ENCODE measurements at places on chromosomes 5 and 9.

- no peak for DNase-seq
Observed at GRCh38 chr9:28970241-28970654, 1397.0 kb upstream of the C9orf72 start.

DNA sequence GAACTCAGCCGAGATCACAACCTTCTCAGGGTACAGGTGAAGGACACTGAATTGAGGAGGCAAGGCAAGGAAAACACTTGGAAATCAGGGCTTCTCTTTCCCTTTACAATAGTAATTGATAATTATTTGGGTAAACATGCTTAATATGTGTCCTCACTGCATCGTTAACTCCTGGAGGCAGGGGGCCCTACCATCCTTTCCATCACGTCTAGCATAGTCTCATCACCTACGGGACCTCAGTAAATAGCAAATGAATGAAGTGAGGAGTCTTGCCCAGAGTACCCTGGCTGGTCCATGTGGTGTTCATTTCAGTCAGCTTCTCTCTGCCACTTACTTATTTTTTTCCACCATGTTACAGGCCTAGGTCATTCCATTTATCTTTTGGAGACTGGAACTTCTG, 2.3 kb downstream of the F2RL1 start:
- DNase-seq = no peak

DNA sequence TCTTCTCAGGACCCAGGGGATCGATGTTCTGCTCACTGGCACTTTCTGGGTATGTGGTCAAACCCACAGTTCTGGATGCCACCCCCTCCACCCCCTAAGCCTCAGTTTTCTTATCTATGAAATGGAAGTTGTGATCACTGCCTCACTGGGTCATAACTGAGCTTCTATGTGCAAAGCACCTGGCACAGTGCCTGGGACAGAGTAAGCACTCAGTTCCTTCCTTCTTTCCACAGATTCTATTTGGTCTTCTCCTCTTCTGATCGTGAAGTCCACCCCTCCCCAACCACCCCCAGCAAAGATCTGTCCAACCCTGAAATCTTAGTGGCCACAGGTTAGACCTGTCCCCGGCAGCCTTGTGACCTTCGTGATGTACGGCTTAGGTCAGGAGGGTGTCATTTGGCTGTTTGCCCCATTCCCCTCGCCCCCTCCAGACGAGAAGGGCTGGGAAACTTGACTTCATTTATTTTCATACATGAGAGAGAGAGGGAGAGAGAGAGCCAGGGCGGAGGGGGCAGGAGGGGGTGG, 181.4 kb downstream of the FGF18 start:
- no peak for DNase-seq

GRCh38 chr9:6355728-6356127, 27.6 kb downstream of the TPD52L3 start:
- no peak for DNase-seq

DNA sequence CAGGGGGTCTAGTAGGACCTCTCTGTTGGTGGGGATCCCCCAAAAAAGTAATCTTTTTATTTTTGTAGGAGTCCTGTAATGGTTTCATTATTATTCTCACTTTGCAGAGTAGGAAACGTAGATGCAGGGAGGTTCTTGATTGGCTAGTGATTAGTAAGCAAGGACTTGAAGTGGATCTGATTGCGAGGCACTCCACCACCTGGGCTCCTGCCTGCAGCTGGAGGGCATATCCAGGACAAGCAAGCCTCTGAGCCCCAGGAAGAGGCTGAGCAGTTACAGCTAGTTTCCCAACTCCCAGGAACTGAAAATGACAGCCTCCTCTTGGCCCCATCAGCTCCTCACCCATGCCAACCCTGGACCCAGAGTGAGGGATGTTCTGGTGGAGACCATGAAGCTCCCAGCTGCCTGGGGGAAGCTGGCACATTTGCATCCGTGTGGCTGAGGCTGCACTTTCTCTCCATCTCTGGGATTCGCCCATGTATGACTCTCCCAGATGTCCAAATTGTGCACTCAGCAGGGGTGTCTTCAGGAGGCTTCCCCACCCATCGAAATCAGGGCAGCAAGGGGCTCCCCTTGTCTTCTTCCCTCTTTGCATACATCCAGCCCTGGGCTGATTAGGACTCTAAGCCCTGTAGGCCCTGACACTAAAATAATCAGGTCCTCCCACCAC, 10.2 kb downstream of the KCNIP1 start:
- DNase-seq = no peak

- DNase-seq = no peak
Observed at GRCh38 chr5:93599001-93599379, 16.0 kb downstream of the NR2F1 start.

DNA sequence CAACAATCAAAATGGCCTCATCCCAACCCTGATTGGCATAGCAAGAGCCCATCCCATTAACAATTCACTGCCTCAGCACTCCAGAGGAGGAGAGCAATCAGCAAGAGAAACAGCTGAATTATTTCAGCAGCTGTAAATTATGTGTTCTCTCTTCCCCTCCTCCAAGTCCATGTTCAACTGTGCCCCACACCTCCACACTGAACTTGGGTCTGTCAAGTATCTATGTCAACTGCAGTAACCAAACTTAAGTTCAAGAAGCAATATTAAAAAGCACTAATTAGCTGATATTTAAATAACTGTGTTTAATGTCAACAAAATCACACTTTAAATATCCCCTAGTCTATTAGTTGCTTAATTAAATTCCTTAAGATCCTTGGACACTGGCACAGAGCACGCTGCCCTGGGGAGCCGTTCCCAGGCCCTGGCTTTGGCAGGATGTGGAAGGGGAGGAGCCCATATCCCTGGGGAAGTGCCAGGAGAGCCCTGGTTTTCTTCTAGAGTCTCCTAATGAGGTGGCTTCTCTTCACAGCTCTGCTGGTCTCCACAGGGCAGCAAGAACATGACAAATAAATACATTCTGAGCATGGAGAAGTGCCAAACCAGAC, 50.6 kb downstream of the SIL1 start:
- no peak for DNase-seq

- DNase-seq = no peak
Observed at GRCh38 chr9:78786794-78787193, 489.9 kb downstream of the PSAT1 start.

GRCh38 chr5:107979291-107979690, 308.6 kb upstream of the EFNA5 start:
- peak; percentile 34 for DNase-seq

GRCh38 chr5:93894601-93895354, 153.4 kb upstream of the POU5F2 start:
- DNase-seq = no peak

GRCh38 chr9:118563677-118564076, 805.6 kb downstream of the BRINP1 start:
- no peak for DNase-seq

- DNase-seq = no peak
Observed at GRCh38 chr5:179308563-179309382, 36.5 kb downstream of the ADAMTS2 start.

- DNase-seq = peak; percentile 46
Observed at GRCh38 chr5:172380987-172381643, 73.2 kb downstream of the SH3PXD2B start.

DNA sequence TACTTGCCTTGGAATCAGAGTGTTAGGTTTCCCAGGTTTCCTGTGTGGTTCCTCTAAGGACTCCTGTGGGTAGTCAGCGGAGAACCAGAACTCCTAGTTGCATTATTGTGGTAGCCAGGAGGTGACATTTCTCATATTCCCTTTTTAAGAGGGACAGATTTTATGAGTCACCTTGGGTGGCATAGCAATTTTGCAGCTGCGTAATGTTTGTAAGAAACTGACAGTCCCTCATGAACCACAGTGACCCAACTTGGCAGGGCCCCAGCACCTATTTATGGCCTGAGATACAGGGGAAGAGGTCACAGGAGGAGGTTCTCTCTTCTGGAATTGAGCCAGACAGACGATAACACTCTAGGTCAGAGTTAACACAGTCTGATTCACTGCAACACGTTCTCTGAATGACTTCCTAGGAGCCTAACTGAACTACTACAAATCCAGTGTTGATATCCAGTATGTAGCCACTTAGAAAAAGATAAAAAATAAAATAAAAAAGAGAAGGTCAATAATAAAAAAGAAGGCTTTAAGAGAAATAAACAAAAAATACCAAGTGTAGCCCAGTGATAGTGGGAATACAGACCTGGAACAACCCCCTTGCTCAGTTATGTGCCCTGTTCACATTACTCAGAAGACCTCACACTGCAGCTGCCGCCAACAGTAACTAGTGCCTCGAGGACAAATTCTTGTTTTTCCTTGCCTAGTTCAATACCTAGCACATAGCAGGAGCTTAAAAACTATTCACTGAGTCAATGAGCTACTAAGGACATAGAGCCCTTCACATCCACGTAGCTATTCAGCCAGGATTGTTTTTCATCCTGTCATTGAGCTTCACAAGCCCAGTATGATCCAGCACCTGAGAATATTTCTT, 50.7 kb upstream of the VLDLR start:
- peak; percentile 85 for DNase-seq

DNA sequence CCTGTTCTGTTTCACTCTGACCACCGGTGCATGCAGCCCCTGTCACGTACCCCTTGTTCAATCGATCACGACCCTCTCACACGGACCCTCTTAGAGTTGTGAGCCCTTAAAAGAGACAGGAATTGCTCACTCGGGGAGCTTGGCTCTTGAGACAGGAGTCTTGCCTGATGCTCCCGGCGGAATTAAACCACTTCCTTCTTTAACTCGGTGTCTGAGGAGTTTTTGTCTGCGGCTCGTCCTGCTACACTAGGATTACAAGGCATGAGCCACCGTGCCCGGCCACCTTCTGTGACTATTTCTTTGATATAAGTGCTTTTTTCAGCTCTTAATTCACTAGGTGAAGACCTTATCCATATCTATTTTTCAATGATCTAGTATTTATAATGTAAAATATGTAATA, 167.5 kb downstream of the TTC39B start:
- no peak for DNase-seq

- DNase-seq = no peak
Observed at GRCh38 chr9:3215658-3216057, 310.1 kb downstream of the RFX3 start.

GRCh38 chr9:131892162-131892707, 152.4 kb upstream of the RAPGEF1 start:
- DNase-seq = no peak

- DNase-seq = peak; percentile 23
Observed at GRCh38 chr9:105901514-105902109, 207.3 kb downstream of the TMEM38B start.

- DNase-seq = no peak
Observed at GRCh38 chr9:110241260-110241857, 14.9 kb downstream of the TXN start.

- no peak for DNase-seq
Observed at GRCh38 chr9:113317777-113318176, 14.6 kb upstream of the RNF183 start.

- no peak for DNase-seq
Observed at GRCh38 chr5:32231241-32231640, 57.1 kb upstream of the GOLPH3 start.

GRCh38 chr5:96721351-96721977, 59.3 kb downstream of the CAST start:
- no peak for DNase-seq

DNA sequence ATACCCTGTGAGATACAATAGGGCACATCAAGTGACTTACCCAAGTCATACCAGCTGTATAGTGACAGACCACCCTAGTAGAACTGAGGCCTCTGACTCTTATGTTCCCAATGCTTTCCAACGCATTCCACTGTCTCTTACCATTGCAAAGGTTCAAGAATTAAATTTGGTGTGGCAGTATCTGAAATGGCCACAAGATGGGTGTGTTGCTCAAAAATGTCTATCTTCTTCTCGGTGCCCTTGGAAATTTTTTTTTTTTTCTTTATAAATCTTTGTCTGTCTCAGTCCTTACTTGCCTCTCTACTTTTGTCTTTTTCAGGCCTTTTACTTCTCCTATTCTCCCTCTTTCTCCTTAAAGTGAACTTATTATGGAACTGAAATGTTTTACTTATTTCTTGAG, 48.4 kb downstream of the GPR21 start:
- peak; percentile 16 for DNase-seq

DNA sequence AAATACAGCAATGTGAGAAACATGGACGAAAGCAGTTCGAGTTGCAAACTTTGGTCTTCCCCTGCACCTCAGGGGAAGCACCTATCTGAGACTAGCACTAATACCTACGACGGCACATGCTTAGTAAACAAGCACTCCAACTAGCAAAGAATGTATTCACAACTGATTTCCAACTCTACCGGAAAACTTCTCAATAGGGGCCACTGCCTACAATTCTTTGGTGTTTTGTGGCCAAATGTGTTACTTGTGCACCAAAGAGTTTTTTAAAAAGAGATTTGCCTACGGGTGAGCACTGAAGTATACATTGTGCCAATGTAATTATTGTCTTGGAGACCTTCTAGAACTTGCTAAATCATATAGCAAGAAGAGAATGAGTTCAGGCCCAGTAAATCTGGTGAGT, 12.2 kb downstream of the ENC1 start:
- DNase-seq = no peak

DNA sequence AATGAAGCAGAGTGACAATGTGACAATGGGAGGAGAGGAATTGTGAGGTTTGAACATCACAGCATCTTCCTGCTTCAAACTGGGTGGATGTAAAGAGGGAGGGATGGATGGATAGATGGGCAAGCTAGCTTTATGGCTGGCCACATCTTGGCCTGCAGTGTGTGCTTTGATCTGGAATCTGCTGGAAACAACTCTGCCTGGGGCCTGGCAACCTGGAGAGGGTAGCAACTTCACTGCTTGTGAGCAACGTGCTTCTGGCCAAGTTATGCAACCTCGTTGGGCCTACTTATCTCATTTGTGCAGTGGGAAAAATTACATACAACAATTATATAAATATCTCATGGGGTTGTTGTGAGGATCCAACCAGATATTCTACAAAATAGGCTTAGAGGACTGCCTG, 5.3 kb downstream of the IL9 start:
- no peak for DNase-seq

GRCh38 chr5:36741128-36741527, 134.7 kb downstream of the SLC1A3 start:
- DNase-seq = no peak

- DNase-seq = no peak
Observed at GRCh38 chr5:74098456-74098855, 472.5 kb downstream of the ARHGEF28 start.

DNA sequence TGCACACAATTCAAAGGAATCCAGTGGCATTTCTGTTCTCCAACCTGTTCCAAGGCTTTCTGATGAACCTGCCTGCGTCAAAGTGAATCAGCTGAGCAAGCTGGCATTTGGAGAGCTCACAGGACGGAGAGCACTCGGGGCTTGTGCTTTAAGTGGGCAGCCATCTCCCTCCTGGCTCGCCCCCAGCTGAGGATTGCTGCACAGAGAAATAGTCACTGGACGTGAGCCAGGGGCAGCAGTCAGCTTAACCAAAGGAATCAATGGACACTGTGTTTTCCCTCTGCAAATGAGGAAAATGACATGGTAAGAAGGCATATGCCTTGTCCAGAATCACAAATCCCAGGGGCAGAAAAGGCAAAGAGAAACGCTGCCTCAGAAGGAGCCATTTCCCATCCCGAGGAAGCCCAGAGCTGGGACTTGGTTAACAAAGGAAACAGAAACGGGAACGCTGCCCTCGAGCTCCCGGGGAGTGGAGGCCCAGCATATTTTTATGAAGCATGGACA, 299.4 kb downstream of the ZSWIM6 start:
- no peak for DNase-seq

- no peak for DNase-seq
Observed at GRCh38 chr9:114031948-114032840, 45.9 kb downstream of the AMBP start.

- no peak for DNase-seq
Observed at GRCh38 chr5:87277279-87277835, 9.7 kb downstream of the RASA1 start.
